ENCODE measurements at places on chromosomes 7 and 10.

DNA sequence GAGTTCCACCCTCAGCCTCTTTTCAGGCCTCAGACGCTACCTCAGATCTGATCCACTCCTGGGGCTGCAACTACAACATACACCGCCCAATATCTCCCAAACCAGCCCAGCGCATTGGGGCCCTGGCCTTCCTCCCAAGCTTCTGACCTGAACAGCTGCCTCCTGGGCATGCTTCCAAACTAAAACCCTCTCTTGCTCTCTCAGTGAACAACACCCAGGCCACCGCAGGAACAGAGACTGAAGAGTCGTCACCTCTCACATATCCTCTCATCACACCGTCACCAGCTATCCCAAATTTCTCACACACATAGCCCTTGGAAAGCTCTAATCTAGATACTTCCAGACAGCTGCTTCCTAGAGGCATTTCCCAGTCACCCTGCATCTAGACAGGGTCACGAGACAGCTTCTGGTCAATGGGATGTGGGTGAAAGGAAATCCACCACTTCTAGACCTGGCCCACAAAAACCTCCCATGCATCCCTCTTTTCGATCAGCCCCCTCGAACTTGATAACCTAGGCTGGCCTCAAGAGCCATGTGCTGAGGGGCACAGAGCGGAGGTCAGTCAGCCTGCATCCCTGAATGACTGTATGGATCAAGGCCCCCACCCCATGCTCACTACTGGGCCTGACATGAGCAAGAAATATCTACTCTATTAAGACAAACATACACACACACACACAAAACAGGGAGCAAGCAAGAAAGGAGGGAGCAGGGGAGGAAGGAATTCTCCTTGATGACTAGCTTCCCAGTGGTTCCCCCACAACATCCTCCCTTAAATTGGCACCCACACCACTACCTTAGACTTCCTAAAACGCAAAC lies 1.8 kb downstream of the PARP12 start:
- no peak for DNase-seq

- DNase-seq, result no peak
These were observed 319 bp upstream of the GATA3 start for GRCh38 chr10:8054244-8054493.

DNA sequence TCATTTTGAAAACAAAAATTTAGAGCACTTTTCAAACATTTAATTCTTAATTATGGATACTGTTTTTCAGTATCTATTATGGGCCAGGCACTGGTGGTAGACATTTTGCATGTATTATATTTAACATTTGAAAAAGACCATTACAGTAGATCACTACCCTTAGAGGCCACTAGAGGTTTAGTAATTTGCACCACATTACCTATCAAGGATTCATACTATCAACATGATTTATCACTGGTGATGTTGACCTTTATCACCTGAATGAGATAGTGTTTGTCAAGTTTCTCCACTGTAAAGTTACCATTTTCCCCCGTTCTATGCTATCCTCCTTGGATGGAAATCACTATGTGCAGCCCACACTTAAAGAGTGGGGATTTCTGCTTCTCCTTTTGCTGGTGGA lies 4.4 kb upstream of the SNX13 start:
- DNase-seq, result no peak

GRCh38 chr10:44161184-44161583 lies 223.7 kb downstream of the CXCL12 start:
- DNase-seq, result no peak

DNA sequence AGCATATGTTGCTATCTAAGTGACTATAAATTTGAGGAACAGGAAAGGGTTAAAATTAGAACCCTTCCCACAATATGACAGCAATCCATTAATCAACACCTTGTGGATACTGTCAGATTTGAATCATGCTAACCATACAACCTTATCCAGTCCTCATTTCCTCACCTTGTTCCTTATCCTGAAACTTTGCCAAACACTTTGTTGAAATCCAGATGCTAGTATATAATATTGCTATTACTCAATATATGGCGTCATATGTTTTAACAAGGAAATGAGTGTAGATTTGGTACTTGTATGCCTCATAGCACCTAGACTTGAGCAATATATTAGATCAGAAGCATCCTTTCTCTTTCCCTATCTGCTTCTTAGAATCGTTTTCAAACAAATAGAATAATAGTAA lies 66.3 kb upstream of the SLC25A13 start:
- no peak for DNase-seq

DNA sequence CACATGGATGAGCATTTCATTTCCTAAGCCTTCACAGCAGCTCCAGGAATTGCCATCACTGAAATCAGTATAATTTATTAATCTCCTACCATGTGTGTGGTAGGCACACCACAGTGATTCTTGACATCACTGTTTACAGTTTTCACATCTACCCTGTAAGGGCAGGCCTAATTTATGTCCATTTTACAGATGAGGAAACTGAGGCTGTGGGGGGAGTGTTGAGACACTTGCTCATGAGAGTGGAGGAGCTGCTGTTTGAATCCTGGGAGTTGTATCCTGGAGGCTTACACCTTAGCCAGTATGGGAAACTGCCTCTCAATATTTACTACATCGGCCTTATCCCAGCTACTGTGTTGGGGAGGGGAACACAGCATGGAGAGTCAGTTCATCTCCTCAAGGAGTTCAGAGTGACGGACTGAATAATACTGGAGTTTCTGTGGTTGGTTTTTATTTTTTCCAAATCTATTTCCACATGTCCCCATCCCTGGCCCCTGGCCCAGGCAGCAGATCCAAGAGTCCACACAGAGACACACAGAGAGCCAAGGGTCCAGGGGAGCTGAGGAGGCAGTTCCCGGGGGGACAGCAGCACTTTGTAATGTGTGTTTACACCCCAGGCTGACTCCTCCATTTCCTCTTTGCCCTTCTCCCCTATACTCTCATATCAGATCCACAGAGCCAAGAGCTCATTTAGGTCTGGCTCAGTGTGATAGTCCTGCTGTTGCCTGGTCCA lies 13.2 kb downstream of the UBTD1 start:
- DNase-seq, result no peak

DNA sequence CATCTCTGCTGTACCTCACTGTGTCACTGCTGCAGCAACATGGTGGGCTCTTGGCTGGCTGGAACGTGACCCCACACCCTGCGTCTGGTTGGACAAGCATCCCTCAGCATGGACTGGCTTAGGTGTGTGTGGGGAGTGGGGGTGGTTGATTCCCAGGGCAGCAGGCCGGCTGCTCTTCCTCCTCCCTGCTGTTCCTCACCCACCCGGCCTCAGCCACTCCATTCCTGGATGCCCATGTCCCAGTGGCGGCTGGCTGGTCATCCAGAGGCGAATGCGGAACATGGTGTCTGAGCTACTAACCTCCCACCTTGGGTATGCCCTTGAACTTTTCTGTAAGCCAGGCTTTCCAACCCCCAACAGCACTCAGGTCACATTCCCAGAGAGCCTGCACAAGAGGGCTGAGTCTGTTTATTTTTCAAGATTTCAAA lies 81.2 kb downstream of the GRK5 start:
- no peak for DNase-seq

DNA sequence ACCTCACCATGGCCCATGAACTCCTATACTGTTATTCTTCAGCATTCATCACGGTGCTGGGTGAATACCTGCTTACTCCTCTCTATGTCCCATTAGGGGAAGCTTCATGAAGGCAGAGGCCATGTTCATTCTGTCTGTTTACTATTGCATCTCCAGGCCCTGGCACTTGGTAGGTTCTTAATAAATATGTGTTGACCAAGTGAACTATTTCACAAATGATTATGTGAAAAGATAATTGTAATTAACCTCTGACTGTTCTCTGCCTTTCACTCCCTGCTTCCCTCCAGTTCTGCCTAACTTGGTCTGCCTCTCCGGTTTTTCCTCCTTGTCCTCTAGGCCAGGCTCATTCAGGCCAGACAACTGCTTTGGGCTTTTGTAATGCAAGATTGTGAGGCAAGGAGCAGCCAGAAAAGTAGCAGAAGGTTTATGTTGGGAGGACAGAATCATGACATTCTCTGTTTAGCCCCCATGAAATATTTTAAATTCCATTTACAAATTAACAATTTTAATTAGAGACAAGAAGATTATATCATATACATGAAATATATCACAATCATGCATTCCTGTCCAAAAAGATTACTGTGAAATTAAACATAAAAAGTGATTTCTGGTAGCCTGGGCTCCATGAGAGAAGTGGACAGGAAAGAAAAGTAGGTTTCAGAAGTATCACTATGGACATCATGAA lies 42.1 kb upstream of the PLXNA4 start:
- no peak for DNase-seq

GRCh38 chr7:7736671-7737070 lies 18.3 kb upstream of the RPA3 start:
- no peak for DNase-seq

DNA sequence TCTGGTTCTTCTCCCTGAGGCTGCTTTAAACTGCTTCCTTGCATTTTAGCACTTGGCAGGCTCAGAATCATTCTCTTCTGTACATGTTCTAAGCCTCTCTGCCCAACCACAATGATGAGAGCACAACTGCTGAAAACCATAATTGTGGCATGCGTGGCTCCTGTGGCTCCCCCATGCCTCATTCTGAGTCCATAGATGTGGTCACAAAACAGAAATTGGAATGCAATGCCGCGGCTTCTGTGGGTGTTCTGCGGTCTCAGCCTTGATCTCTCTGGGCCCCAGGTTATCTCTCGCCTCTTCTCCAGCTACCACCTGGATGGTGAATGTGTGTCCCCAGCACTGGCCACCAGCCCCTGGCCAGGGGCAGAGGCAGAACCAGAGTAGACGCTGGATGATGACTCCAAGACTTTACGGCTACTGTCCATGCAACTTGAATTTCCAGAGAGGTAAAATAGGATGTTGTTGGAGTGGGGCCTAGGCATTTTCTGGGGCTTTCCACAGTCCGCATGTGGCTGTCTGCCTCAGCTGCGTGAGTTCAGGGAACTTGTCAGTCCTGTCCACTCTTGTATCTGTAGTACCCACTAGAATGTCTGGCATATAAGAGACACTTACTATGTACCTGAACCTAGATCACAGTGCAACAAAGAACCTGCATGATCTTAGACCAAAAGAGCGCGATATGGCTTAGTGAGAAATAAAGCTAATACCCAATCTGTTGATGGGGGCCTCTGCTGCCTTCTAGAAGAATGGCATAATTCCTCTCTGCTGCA lies 52.4 kb upstream of the ADRB1 start:
- DNase-seq, result no peak

DNA sequence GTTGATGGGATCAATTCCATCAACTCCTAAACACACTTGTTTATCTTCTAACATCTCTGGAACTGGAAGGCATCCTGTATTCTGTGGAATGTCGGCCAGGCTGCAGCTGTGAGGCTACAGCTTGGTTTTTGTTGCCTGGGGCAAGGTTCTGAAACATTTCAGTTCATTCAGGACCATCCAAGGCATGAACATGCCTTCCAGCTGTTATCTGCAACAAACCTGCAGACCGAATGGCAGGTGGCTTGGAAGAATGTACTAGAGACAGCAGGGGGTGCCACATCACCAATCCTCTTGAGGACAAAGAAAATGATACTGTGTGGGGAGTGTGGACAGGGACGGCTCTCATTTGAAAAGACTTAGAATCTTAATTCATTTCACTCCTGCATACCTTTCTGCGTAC lies 12.4 kb downstream of the PAPOLB start:
- no peak for DNase-seq

DNA sequence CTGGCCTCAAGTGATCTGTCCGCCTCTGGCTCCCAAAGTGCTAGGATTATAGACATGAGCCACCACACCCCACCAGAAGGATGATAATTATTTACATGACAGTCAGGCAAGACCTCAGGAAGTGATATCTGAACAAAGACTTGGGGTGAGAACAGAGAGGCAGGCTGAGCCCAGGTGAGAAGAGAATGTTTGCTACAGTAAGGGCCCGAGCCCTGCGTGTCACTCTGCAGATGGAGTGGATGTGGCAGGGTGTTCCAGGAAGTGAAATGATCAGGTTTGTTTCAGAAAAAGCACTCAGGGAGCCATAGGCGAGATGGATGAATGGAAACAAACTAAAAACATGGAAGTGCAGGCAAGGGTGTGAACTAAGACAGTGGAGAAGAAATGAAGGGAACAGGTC lies 22.2 kb downstream of the SFMBT2 start:
- DNase-seq, result no peak

- DNase-seq, result no peak
These were observed 311.2 kb downstream of the RNLS start for GRCh38 chr10:88271761-88272543.

- DNase-seq, result no peak
These were observed 152.9 kb downstream of the SNX10 start for GRCh38 chr7:26444555-26444954.

DNA sequence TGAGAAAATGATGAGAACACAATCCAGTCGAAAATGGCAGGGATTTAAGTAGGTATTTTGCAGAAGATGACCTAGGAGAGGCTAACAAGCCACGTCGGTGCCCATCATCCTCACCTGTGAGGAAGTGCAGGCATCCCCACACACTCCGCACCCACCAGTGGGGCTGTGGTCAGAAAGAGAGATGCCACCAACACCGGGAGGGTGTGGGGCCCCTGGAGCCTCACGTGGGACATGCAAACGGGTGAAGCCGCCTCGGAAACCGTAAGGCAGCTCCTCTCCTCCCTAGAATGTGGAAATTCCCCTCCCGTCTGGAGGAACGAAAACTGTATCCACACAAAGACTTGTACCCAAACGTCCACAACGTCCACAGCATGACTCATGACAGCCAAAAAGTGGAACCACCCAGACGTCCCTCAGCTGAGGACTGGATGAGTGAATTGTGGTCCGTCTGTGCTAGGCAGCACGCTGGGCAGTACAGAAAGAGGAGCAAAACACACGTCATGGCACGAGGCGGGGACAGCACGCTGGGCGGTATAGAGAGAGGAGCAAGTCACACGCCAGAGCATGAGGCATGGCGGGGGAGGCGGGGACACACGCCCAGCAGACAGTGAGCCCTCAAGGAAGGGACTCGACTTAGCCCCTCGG lies 246.0 kb downstream of the ELFN1 start:
- no peak for DNase-seq

DNA sequence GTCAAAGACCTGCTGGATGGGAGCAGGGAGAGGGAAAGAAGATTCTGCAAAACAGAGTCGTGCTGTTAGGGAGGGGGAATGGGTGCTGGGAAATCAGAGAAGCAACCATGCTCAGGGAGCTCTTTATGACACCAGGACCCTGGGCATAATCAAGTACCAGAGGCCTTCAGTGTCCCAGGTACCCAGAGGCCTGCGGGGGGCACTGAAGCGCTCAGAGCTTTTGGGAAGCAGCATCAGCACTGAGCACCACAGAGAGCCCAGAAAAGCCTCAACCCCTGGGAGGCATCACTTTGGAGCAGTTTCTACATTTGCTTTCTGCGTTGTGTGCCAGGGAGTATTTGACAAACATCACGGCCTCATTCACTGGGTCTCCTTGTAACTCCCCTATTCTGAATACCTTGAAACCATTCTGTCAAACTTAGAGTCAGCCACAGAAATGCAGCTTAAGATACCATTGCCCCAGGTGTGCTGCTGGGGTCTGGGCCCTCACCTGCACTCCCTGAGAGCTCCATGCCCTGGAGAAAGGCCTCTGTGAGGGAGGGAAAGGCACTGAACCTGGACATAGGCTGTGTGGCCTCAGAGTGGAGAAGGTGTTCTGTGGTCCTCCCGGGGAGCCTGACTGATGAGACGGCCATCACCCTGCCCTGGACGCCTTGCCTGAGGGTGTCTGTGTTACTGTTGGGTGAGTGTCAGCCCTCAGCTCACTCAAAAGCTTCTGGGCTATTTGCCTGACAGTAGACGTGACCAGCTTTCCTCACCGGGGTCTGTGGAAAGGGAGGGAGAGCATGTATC lies 37.1 kb downstream of the CXCL12 start:
- no peak for DNase-seq

Measured in stimulated activated CD8-positive, alpha-beta memory T cell treated with anti-CD3 and anti-CD28 coated beads, Interleukin-7, amount 100 ng/mL, for 1 hour (primary cell).